ENCODE measurements at places on chromosomes 11 and 22.

DNA sequence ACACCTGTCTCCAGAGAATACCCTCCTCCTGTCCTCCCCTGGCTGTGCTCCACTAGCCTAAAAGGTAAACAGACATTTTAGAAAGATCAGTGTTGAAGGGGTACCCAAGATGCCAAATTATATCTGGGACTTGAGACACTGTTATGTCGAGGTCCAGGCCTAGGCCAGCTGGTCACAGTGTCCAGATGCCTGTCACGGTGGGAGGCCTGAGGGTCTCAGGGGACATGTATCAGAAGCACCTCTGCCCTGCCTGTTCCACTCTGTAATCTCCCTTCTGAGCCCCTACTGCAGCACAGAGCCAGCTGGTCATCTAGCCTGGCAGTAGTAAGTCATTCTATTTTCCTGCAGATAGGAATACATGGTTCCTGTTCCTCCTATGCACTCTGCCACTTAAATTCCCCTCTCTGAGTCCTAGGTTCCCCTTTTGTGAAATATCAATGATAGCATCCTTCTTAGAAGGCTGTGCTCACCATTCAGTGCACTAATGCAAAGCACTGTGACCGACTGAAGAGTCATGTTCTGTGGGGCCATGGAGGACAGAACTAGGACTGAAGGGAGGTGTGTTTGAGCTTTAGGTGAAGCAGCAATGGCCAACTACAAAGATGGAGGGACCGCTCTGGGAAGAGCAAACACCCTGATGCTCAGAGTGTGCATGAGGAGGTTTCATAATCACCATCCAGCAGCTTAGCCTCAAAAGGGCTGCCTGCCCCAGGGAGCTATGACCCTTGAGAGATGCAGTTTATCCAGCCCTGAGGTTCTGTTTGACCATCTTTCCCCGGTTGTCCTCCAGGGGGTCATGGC, 44.8 kb upstream of the TUB start:
- no peak for DNase-seq

DNA sequence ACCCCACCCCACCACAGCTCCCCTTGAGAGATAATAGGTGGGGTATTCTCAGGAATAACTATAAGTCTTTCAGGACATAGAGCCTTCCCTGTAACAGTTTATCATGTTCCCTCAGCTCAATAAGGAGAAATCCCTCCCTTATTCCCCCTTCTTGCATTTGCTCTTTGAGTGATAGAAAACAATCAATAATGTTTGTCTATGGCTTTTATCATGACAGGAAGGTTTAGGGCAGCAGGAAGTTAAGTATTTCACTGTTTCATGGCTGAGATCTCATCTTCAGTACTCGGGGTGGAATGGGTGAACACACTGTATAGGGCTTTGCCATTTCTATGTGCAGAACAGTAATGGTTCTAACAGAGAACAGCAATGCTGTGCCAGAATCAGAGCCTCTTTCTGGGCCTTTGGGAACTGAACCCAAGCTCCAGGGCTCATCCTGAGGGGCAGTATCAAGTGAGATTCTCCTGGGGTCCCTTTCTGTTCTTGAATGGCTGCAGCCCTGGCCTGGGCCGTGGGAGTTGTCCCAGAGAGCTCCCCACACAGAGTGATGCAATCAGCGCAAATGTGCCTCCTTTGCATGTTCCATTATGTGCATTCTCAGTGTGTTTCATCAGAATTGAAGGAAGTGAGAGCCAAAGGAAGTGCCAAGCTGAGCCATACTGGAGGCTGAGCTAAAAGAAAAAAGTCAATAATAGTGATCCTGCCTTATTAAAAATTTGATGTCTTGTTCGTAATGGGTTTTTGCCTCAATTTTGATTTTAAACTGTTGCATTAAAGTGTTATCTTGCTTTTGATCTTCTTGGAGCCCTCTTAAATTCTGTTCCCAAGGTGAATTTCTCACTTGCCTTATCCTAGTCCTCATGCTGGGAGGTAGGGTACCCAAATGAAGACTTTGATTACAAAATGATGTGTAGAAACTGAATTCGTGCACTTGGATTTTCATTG, 2.9 kb upstream of the CYP2R1 start:
- DNase-seq: no peak

DNA sequence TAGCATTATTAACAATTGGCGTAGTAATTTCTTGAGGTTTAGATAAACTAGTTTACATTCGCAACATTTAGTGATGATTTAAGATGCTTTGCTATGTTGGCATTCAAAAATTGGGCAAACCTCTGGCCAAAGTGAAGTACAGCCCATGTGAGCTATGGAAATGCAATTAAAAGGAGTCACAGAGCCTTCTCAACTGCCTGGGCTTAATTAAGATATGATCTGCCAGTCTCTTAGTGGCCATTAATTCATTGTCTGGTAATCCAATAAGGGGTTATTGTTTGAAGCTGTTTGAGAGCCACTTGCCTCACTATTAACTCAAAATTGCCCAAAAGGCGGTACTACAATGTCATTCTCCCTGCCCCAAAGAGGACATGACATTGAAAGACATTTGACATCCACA, 608.9 kb downstream of the NTM start:
- no peak for DNase-seq

DNA sequence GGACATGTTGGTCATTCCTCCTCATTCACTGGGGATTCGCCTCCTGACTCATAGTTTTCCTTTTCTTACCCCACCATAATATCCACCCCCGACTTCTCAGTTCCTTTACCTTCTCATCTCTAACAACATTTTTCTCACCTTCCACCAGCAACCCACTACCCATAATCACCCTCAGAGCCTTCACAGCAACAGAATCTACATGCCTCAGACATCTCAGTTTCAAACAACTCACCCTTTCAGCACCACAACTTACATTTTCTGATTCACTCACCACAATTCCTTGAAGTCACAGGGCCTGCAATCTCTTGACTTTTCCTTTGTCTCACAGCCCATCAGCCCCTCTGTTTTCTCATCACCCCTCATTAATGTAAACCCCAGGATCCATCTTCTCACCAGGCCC, 2.3 kb upstream of the MTNR1B start:
- DNase-seq: no peak

DNA sequence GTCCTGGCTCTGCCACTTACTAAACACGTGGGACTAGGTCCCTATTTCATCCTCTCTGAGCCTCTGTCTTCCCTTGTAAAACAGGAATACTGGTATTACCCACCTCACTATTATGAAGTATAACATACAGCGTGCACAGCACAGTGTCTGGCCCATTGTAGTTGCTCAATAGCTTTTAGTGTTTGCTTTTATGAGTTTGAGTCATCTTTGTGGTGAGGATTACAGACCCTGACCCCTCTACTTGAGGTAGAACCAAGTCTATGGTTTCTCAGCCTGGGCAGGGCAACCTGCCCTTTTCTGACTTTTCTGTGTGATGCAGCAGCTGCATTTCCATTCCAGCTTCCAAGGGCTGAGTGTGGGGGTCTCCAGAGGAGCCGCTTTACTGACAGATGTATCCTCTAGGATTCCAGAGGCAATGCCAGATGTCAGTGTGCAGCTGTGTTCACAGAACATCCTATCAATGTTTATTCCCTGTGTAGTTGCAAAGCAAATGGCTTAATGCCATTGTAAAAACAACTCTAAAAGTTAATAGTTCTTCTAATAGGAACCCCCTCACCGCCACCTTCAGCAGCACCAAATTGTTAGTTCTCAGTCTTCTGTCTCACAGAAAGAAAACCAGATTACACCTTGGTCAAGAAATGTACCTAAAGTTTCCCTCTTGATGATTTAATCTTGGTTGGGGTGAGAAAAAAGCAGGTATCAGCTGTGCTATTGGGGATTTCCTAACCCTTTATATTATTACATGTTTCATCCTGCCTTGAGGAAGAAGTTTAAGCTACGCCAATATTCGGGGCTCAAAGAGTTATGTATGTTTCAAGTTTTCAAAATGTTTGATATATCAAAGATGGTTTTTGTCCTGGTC, 16.8 kb downstream of the PRR5L start:
- DNase-seq: no peak

GRCh38 chr11:79697905-79698304, 257.1 kb upstream of the TENM4 start:
- DNase-seq: no peak

DNA sequence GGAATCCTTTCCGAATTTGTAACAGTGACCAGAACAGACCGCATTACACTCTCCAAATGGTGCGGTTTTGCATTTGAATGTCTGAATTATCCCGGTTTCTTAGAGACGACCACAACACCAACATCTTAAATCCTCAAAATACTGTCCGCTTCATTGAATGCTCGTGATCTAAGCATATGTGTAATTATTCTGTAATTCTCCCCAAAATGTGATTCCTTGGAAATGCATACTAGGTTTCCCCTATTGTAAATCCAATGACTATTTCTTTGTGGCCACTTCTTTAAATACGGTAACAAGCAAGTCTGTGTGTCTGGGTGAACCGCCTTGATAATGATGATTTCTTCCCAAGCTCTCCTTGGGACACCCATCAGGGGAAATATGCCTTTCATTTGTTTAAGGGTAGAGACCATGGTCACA, 87.3 kb upstream of the DBX1 start:
- DNase-seq: no peak

- no peak for DNase-seq
Measured at GRCh38 chr22:35021161-35021560, 44.8 kb upstream of the ISX start.

Measured in NCI-H2081 treated with DMSO at 0.1 percent for 48 hours (cell line).